ENCODE measurements at places on chromosomes 7 and 10. TPM values are rescaled to one million over a fixed set of nuclear protein-coding genes. Genes with fewer than 3 reads are reported as not detected.

- DNase-seq, result no peak
These were observed 283.0 kb downstream of the TCF7L2 start for GRCh38 chr10:113232928-113233511.

DNA sequence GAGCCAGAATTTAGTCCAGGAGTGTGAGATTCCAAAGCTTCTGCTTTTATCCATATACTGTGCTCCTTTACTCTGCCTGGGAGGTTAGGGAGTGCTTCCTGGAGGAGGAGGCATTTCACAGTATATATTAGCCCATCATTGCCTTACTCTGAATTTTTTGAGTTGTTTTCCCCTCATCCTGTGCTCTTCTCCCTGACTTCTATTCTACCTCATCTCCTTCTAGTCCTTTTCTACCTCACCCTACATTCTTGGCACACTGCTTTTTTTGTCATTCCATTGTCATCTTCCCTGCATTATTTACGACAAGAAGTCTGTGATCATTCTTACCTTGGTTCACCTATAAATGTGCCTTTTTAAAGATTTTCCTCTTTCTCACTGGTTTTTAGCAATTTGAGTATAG, 21.3 kb downstream of the STK17A start:
- no peak for DNase-seq

DNA sequence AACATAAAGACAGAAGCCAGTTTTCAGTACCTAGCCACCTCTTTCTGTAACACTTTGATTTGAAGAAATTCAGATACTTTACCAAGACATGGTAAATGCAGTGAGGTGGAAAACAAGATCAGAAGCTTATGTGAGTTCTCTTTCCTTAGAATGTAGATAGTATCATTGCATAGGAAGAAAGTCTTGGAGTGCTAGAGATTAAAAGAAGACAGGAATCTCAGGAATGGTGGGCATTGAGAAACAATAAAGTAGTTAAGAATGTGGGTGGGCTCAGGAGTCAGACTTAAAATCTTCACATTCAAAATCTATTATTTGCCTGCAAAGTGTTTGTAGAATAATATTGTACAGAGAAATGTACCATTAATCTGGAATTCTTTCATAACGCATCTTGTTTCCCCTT, 58.9 kb downstream of the POLL start:
- peak; percentile 11 for DNase-seq

- DNase-seq, result peak; percentile 83
These were observed 161.7 kb upstream of the BMPER start for GRCh38 chr7:33743594-33743993.

DNA sequence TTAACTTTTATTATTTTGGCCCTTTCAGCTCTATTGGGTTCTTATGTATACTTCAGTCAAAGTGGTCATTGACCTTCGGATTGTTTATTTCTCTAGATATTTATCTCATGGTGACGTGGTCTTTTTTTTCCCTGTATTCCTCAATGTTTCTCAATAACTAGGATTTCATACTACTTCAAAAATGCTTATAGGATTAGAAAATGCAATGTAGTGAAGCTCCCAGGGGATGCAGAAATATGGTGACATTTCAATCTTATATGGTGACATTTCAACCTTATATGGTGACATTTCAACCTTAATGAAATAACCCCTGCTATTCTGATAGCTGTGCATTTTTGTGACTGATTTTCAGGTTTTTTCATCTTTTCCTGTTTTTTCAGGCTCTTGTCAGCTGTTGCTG, 51.4 kb downstream of the CHRM2 start:
- no peak for DNase-seq

DNA sequence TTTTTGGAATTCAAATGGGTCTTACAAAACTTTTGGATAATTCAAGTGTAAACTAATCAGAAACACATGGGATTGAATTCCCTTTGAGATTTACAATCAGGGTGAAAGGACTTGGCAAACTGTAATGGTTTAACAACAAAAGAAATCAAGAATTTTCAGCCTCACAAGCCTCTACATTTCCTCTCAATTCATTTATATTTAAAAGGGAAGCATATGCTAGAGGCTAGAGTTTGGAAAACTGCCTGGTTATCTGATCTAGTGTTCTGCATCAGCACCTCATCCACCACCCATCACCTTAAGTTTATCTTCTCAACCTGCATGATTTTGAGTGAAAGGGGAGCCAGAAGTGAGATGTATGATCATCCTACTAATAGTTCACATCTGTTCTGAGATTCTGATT, 120.7 kb downstream of the TES start:
- DNase-seq, result peak; percentile 96

Gene ZWINT
- 2.7 TPM for total RNA-seq

DNA sequence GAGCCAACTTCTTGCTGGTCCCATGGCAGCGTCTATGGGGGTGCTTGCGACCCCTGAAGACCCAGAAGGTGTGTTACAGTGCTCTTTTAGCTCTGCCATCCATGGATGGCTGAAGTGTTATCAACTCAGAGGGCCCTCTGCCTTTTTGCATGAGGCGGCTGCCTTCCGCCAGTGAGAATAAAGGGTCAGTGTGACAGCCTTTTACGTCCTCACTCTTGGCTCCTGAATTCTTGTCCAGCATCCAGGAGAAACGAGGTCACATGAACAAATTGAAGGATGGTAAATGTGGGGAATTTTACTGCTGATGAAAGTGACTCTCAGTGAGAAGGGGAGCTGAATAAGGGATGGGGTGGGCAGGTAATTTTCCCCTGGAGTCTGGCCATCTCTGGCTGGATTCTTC, 24.1 kb downstream of the SSMEM1 start:
- no peak for DNase-seq

- no peak for DNase-seq
These were observed 17.6 kb downstream of the FKBP6 start for GRCh38 chr7:73345538-73345937.

- no peak for DNase-seq
These were observed 126.5 kb downstream of the SLIT1 start for GRCh38 chr10:97059006-97059871.

Gene NPSR1
- not detected for total RNA-seq

DNA sequence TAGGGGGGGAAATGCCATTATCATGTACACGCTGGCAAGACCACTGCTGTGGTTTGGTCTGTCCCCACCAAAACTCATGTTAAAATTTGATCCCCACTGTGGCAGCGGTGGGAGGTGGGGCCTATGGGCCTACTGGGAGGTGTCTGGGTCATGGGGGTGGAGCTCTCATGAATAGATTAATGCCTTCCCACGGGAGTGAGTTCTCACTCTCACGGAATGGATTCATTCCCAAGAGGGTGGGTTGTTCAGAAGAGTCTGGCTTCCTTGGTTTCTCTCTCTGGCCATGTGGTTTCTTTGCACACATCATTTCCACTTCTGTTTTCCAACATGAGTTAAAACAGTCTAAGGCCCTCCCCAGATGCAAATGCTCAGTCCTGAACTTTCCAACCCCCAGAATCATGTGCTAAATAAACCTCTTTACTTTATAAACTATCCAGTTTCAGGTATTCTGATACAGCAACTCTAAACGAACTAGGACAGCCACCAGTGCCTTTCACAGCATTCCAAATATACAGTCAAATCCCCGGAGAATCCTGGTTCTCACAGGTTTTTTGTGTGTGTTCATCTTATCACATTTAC, 44.3 kb downstream of the SMURF1 start:
- peak; percentile 62 for DNase-seq

DNA sequence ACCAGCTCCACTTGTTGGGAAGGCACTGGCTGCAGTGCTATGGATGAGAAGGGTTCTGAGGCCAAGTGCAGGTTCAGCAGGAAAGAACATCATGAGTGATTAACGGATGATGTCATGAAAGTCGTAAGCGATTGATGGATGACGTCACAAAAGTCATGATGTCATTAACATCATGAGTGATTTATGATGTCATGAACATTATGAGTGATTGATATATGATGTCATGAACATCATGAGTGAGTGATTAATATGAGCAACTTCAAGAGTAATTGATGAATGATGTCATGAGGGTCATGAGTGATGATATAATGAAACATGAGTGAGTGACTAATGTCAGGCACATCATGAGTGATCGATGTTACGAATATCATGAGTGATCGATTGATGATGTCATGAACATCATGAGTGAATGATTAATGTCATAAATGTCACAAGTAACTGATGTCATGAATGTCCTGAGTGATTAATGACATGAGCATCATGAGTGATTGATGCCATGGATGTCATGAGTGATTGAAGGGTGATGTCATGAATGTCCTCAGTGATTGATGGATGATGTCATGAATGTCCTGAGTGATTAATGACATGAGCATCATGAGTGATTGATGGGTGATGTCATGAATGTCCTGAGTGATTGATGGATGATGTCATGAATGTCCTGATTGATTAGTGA, 185.6 kb downstream of the PAXIP1 start:
- no peak for DNase-seq

Gene PNLIPRP1
- total RNA-seq, result not detected

Gene AS3MT
- 7.0 TPM for total RNA-seq

DNA sequence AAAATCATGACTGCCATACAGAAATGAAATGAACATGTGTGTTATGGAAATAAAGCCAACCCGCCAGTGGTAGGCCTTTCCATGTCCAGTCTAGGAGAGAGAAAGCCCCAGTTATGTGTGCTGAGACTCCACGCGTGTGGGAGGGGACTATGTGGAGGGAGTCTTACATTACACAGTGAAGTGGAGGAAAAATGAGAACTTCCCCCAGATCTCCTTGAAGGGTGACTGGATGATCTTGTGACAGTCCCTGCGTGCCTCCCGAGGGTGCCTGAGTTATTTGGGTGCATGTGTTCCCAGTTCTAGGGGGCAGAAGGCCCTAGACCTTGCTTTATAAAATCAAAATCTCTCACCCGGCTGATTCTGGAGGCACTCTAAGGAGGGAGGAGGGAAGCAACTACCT, 24.2 kb downstream of the UPP1 start:
- no peak for DNase-seq

- no peak for DNase-seq
These were observed 48.6 kb upstream of the STRIP2 start for GRCh38 chr7:129385598-129385997.

DNA sequence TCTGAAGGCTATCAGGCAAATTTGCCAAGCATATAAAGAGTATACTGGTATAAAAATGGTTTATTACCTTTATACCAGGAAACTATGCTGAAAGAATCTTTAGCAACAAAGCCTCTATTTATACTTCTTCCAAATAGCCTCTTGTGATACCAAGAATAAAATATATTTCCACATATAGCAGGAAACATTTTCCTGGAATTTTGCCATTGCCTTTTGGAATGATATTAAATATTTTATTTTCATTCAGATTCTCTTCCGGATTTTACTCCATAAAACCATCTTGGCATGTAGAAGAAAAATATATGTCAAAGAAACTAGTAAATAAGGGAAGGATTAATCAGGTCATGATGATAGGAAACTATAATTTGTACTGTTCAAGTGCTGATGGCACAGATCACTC, 17.7 kb downstream of the SOSTDC1 start:
- no peak for DNase-seq

Gene TAS2R4
- total RNA-seq, result 4.5 TPM

DNA sequence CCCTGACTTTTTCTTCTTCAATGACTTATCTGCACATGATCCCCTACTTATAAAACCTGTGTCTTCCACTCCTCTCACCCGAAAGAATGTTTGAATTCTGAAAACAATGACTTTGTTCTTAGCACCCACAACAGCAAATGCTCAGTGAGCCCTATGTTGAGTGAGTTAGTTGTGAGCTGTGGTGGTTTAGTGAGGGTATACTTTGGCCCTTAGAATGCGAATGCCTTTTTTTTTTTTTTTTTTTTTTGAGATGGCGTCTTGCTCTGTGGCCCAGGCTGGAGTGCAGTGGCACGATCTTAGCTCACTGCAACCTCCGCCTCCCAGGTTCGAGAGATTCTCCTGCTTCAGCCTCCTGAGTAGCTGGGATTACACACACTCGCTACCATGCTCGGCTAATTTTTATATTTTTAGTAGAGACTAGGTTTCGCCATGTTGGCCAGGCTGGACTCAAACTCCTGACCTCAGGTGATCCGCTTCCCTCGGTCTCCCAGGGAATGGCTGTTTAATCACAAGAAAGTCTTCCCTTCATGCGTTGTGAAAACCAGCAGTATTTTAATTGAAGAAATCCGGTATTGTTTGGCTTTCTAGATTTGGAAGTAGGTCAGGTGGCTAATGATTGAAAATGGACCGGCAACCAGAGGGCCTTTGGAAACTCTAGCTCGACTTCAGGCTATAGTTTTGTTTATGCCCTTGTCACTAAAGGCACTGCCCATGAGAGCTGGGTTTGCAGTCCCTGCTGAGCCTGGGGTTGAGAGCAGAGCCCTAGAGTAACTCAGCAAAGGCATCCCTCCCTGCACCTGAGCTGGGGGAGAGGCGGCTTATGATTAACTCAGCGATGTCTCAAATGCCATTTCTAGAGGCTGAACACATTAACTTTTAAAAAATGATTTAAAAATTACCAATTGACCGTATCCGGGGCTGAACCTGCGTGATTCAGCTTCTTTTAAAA, 41.3 kb downstream of the CUX1 start:
- no peak for DNase-seq

DNA sequence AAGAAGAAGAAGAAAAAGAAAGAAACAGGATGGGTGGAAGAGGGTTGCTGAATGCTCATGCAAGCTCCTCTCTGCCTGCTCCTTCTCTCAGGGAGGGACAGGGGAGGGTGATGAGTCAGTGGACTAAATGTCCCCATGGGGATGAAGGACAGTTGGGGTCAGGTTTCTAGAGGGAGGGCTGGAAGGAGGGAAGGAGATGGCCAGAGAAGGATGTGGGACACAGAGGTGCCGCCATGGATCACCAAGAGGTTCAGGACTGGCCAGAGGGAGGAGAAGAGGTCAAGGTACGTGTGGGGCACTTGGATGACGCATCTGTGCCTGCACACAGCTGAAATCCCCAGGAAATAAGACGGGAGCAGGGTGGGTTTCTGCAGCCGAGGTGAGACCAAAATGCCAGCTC, 88.9 kb upstream of the GTF2I start:
- DNase-seq, result no peak

Gene FFAR4
- not detected for total RNA-seq

DNA sequence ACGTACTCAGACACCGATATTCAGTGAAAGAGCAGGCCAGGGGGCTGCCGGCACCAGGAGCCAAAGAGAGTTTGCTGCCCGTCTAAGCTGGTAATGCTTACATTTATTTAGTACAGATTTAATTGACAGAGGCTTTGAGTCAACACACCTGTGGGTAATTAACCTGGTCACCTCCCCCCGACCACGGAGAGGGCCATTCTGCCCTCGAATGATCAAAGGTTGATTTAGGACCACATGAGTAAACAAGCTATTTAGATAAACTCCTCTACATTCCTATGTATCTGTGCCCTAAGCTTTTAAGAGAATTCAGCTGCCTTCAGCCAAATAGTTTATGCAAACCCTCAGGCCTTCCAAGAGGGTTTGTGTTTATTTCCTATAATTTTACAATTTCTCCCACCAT, 164.8 kb downstream of the IPMK start:
- DNase-seq, result no peak

GRCh38 chr7:38451840-38452239, 178.4 kb upstream of the TARP start:
- DNase-seq, result peak; percentile 50

GRCh38 chr10:73971636-73972354, 26.1 kb upstream of the VCL start:
- DNase-seq, result no peak

Gene LEP
- under 0.01 TPM for total RNA-seq

- DNase-seq, result no peak
These were observed 17.6 kb upstream of the AOAH start for GRCh38 chr7:36741866-36742265.

All from fibroblast of the aortic adventitia (primary cell).